Stimulated activated CD8-positive, alpha-beta memory T cell treated with anti-CD3 and anti-CD28 coated beads, Interleukin-15, amount 100 ng/mL, for 48 hours (primary cell): ENCODE measurements at places on chromosomes 2 and 18.

DNA sequence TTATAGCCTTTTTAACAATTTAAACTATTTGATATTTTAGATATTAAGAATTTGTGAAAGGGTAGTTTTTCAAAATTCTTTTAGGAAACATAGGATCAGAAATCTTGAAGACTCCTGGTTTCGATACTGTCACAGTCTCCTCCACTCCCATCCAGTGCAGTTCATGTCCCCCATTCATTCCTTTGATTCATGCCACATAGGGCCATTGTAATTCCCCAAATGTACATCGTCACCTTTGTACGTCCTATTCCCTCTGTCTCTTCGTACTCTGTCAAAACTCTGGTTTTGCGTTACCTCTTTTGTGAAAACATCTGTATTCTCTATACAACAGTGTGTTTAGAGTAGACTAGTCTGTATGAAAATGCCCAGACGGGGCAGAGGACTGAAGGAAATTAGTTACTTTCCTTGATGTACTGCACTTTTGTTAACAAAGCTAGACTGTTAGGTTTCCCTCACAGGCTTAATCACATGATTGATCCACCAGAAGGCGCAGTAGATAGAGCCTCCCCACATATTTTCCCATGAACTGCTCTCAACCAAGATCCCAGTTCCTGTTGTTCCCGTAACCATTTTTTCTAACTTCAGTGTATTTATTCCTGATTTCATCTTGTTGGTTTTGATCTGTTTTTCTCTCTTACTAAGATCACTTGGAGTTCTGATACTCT lies 2.5 kb downstream of the MRPL35 start:
- no peak for DNase-seq

GRCh38 chr2:170820757-170821530 lies 4.3 kb downstream of the GAD1 start:
- DNase-seq, result no peak

DNA sequence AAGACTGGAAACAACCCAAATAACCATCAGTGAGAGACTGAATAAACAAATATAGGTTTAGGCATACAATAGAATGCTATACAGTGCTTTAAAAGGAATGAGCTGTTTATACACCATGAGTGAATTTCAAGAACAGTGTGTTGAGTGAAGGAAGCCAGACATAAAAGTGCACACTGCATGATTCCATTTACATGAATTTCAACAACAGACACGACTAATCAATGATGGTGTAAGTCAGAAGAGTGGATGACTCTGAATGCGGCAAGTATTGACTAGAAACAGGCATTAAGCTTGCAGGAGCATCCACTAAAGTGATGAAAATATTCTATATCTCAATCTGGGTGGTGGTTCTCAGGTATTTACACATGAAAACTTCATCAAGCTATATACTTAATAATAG lies 142.7 kb upstream of the SLC39A10 start:
- DNase-seq, result no peak

GRCh38 chr2:201932511-201932910 lies 101.1 kb upstream of the FZD7 start:
- DNase-seq, result no peak
